H9 (cell line): ENCODE measurements at places on chromosomes 5 and 9.
A peak's percentile ranks its signal among the peaks of the same experiment; 100 is the strongest.

GRCh38 chr5:149583394-149583793 is 2.1 kb downstream of the ARHGEF37 start:
- no peak overlapping the region for H3K4me3 ChIP-seq
- H3K27me3 ChIP-seq = peaks cover 3% of the 10 kb centered on the region
- no peaks in the 10 kb centered on the region for H3K36me3 ChIP-seq

GRCh38 chr9:26158631-26159150 is 480.4 kb upstream of the TUSC1 start:
- no peak overlapping the region for H3K27ac ChIP-seq
- no peaks in the 10 kb centered on the region for H3K4me1 ChIP-seq
- DNase-seq = no peak
- H3K36me3 ChIP-seq = no peaks in the 10 kb centered on the region
- H3K27me3 ChIP-seq = no peaks in the 10 kb centered on the region

- no peak overlapping the region for H3K27ac ChIP-seq
- peaks cover 2% of the 10 kb centered on the region; the same call in 1 of the 3 replicates for H3K36me3 ChIP-seq
- peak overlapping the region; percentile 83 for H3K4me3 ChIP-seq
- H3K27me3 ChIP-seq = peaks cover 34% of the 10 kb centered on the region
- no peaks in the 10 kb centered on the region for H3K4me1 ChIP-seq
- no peak for DNase-seq
Observed at GRCh38 chr5:77211691-77212047, 1.2 kb downstream of the PDE8B start.

- DNase-seq = no peak
- no peak overlapping the region for H3K4me3 ChIP-seq
- H3K4me1 ChIP-seq = no peaks in the 10 kb centered on the region
- no peak overlapping the region for H3K27ac ChIP-seq
Observed at GRCh38 chr5:79806741-79807140, 117.1 kb downstream of the CMYA5 start.

- no peaks in the 10 kb centered on the region for H3K36me3 ChIP-seq
- no peak for DNase-seq
- no peaks in the 10 kb centered on the region for H3K4me1 ChIP-seq
- no peak overlapping the region for H3K4me3 ChIP-seq
- no peaks in the 10 kb centered on the region for H3K27me3 ChIP-seq
Observed at GRCh38 chr5:67974471-67974870, 241.1 kb upstream of the PIK3R1 start.

DNA sequence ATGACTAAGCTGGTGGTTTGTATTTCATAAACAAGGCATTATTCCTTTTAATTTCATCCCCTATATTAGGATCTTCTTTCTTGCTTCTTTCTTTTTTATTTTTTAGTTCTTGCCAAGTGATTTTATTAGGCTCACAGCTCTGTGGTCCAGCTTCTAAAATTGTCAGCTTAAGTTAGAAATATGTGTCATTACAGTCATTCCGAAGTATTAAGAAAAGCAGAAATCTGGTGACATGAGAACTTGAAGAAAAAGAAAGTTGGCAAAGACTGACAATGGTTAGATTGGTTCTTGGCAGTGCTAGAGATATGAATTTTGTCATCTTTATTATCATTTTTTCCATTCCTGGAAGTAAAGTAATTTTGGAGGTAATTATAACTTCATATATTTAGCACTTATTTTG is 166.5 kb upstream of the PRR16 start:
- no peaks in the 10 kb centered on the region for H3K36me3 ChIP-seq
- no peaks in the 10 kb centered on the region for H3K27me3 ChIP-seq
- no peak overlapping the region for H3K4me3 ChIP-seq
- H3K4me1 ChIP-seq = no peaks in the 10 kb centered on the region
- DNase-seq = no peak

GRCh38 chr9:102244916-102245315 is 506.5 kb upstream of the GRIN3A start:
- no peak overlapping the region for H3K4me3 ChIP-seq
- H3K36me3 ChIP-seq = no peaks in the 10 kb centered on the region
- no peak for DNase-seq

DNA sequence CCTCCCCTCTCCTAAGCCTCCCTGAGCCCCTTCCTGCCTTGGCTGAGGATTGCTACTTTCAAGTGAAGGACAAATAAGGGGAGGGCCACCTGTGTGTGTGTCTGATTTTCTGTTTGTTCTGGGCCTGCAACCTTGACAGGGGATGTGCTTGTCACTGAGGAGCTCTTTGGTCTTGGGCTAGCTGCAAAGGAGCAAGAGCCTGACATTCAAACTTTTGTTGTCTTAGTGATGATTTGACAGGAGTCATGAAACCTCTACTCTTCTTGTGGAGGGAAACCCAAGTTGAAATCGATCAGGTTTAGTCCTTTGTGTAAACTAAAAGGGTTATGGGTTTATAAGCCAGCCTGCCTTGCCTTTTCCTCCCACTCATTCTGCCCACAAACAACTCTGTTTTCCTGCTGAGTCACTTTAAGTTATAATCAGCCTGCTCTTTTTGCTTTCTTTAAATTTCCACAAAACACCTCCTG is 16.9 kb downstream of the CLTA start:
- H3K27me3 ChIP-seq = no peaks in the 10 kb centered on the region
- no peak overlapping the region for H3K27ac ChIP-seq
- H3K4me1 ChIP-seq = no peaks in the 10 kb centered on the region
- DNase-seq = no peak
- H3K4me3 ChIP-seq = no peak overlapping the region

DNA sequence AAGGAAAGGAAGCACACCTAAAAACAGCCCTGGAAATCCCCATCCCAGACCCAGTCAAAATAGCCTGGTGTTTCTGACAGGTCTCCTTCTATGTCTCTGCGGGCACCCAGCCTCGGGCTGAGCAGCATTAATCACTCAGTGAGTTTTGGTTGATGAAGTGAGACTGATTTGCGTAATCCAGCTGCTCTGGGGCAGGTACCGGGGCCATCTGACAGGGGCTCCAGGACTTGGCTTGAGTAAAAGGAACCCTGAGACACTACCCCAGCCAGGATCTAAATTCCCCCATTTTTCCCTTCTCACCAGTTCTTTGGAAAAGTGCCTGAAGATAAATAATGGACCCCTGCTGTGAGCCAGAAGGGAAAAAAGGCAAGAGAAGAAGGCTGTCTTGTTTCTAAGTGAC is 596 bp downstream of the SLC28A3 start:
- H3K36me3 ChIP-seq = no peaks in the 10 kb centered on the region
- no peaks in the 10 kb centered on the region; the same call in 1 of the 2 replicates for H3K4me1 ChIP-seq
- H3K27me3 ChIP-seq = no peaks in the 10 kb centered on the region
- no peak overlapping the region for H3K27ac ChIP-seq

GRCh38 chr9:126326228-126327005 is at the start of gene MVB12B:
Gene MVB12B (plus strand): TSS chr9:126326829. CDS start chr9:126326930, 101 bp downstream.
- no peaks in the 10 kb centered on the region for H3K27me3 ChIP-seq
- peak within 1 kb of the TSS; percentile 82 for H3K4me3 ChIP-seq
- H3K27ac ChIP-seq = no peak within 1 kb of the TSS
- H3K4me1 ChIP-seq = peaks cover 2% of the 10 kb centered on the region; the same call in 1 of the 2 replicates
- peaks cover 10% of the 10 kb centered on the region for H3K36me3 ChIP-seq
- peak; percentile 46 for DNase-seq

DNA sequence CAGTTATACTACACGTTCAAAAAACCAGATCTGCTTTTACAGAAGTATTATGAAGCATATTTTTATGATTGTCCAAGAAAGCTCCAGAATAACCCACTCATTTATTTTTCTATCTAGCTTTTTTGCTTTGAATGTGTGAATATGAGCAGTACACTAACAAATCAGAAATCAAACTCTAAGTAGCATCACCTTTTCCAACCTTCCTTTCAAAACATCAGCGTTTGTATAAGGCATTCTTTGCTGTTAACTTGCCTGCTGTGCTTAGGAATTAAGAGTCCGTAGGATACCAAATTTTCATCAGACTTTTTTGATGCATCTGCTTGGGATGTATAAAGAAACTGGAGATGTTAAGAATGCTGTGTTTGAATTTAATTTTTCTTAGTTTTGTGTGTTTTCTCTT is 3.8 kb downstream of the TLE4 start:
- H3K27me3 ChIP-seq = no peaks in the 10 kb centered on the region
- H3K4me3 ChIP-seq = no peak overlapping the region
- peaks cover 26% of the 10 kb centered on the region for H3K36me3 ChIP-seq
- DNase-seq = no peak
- no peak overlapping the region for H3K27ac ChIP-seq

DNA sequence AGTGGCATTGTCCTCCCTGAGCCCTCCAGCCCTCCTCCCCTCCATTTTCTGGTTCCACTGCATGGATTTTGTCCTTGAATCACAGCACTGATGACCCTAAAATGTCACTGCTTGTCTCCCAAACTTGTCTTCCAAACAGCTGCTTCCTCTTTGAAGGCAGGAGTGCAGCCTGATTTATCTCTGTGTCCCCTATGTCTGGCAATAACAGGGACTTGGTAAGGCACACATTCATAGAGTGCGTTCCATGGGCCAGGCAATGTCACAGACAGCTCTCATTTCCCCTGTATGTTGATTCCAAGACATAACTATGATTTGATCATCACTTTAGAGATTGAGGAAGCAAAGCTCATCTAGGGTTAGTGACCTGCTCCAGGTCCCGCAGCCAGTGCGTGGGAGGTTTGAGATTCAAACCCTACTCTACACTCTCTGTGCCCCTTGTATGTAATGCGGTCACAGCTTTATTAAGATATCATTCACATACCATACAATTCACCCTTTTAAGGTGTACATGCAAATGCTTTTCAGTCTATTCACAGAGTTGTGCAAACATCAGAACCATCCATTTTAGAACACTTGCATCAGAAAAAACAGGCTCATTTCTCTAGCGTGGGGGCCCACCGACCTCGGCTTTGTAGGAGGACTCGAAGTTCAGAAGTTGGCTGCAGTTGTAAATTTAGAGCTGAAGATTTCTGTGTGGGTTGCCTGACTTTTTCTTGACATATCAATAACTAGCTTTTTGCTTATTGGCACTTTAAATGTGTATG is 28.4 kb upstream of the BOD1 start:
- peaks cover 7% of the 10 kb centered on the region; the same call in 1 of the 2 replicates for H3K4me1 ChIP-seq
- no peaks in the 10 kb centered on the region for H3K27me3 ChIP-seq
- H3K4me3 ChIP-seq = no peak overlapping the region
- DNase-seq = no peak
- H3K36me3 ChIP-seq = no peaks in the 10 kb centered on the region

DNA sequence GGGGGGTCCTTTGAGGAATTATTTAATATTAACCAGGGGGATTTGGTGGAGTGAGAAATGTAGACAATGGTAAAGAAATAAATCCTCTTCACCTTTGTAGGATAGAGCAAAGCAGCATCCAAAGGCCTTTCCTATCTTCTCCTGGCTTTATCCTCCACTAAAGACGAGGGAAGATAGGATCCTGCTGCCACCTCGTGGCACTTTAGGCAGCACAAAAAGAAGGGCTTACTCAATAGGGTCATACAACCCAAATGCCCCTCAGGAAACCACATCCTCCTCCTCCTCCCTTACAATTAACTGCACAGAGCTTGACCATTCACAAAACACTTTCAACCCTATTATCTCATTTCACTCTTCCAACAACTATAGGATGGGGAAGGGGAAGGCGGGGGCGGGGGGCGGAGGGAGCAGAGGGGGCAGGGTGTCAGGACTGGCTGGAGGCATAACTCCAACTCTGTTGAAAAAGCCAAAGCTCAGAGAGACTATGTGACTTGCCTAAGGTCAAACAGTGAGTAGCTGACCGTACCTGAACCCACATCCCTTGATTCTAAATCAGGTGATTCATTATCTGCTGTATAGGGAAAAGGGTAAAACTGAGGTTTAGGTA is 45.4 kb upstream of the MYOT start:
- no peak overlapping the region for H3K4me3 ChIP-seq
- no peak overlapping the region for H3K27ac ChIP-seq
- peak; percentile 63 for DNase-seq
- H3K27me3 ChIP-seq = no peaks in the 10 kb centered on the region
- no peaks in the 10 kb centered on the region for H3K36me3 ChIP-seq

- H3K27ac ChIP-seq = no peak overlapping the region
- H3K4me1 ChIP-seq = no peaks in the 10 kb centered on the region
- H3K27me3 ChIP-seq = no peaks in the 10 kb centered on the region
Observed at GRCh38 chr5:148586796-148587195, 67.5 kb downstream of the HTR4 start.

DNA sequence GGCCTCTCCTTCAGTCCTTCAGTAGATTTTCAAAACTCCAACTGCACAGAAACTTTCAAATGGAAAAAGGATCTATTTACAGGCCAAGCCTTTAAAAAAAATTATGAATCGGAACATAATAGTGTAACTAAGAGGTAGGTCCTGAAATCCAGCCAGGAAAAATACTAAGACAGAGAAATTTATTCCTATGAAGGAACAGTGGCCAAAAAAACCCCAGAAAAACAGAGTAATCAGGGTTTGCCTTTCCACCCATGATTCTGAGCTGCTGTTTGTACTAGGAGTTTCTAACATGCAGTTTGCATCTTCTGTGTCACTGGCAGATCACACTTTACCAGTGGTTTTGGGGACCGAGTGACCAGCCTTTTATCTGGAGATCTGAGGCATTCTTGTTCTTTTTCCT is 93.1 kb upstream of the TMED7 start:
- DNase-seq = no peak
- H3K27ac ChIP-seq = no peak overlapping the region
- no peaks in the 10 kb centered on the region for H3K36me3 ChIP-seq
- H3K27me3 ChIP-seq = no peaks in the 10 kb centered on the region

DNA sequence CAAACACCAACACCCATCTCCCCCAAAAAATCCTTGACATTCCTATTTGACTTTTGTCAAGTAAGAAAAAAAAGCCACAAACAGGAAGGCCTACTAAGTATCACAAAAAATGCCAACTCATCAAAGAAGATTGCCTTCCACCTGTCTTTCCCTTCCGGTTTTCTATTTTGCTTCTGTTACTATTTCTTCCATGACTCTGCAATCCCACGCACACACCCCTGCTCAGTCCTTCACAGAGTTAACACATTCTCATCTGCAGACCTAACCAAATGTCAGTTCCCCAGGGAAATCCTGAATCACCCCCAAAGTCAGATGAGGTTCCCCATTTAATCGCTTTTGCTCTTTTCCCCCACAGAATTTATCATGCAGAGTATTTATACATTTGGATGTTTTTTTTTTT is 15.1 kb downstream of the LPAR1 start:
- no peak overlapping the region for H3K27ac ChIP-seq
- DNase-seq = no peak
- H3K4me1 ChIP-seq = no peaks in the 10 kb centered on the region
- H3K36me3 ChIP-seq = no peaks in the 10 kb centered on the region; the same call in 2 of the 3 replicates

GRCh38 chr9:79977074-79977435 is 405.3 kb downstream of the TLE4 start:
- H3K36me3 ChIP-seq = no peaks in the 10 kb centered on the region
- no peak overlapping the region for H3K27ac ChIP-seq

DNA sequence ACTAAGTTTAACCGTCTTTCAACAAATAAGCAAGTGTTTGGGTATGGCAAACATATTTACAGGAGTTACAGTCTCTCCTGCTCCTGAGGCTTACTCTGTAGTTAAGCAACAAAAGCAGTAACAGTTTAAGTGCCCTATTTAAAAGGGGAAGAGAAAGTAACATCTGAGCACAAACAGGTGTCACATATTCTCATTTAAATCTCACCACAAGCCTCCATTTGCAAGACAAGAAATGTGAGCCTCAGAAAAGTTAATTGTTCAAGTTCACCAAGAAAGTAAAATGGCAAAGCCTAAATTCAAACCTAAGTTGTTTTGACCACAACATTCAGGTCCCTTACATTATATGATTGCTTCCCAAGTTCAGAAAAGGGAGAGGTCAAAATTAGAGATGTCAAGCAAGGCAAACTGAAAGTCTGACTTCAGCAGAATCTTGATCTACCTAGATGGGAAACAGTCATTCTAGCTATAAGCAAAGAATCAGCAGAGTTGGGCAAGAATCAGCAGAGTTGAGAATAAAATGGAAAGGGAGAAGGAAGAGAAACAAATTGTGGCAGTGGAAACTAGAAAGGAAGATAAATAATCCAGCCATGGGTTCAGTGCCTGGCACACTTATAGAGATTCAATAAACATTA is 93.4 kb downstream of the STRBP start:
- no peaks in the 10 kb centered on the region for H3K27me3 ChIP-seq
- peaks cover 11% of the 10 kb centered on the region for H3K4me1 ChIP-seq
- DNase-seq = no peak
- peak overlapping the region; percentile 89 for H3K27ac ChIP-seq
- peak overlapping the region; percentile 48; the same call in 2 of the 3 replicates for H3K4me3 ChIP-seq
